ENCODE measurements at places on chromosomes 2 and 18.

DNA sequence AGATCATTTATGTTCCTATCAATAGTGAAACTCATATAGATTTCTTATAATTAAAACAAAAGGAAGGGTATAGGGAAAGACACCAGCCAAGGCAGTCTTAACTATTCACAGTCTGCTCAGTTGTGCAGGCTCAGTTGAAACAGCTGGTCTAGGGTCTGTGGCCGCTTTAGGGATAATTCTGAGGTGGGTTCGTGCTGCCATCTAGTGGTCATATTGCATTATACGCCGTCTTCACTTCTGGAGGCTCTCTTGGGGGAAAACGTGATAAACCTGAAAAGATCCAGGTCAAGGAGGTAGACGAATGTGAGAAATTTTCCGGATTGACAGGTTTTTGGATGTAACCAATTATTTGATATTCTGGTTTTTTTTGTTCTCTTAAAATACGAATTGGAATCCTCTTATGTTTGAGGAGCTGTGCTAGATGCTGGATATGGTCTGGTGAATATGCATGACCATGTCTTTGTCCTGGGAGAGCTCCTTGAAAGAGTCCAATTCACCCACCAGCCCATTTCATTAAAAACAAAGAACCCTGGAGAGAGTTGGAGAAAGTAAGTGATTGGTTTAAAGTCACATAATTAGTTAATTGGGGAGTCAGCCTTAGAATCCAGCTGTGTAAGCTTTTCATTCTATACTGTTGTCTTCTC lies 492.4 kb downstream of the PLCL1 start:
- DNase-seq: peak; percentile 10

- DNase-seq: no peak
These were observed 5.5 kb upstream of the REV1 start for GRCh38 chr2:99495115-99495860.

GRCh38 chr2:126244937-126245336 lies 411.0 kb upstream of the GYPC start:
- DNase-seq: peak; percentile 22

- no peak for DNase-seq
These were observed 54.2 kb upstream of the MAPRE3 start for GRCh38 chr2:26916128-26916692.

- DNase-seq: no peak
These were observed 31.4 kb downstream of the AQP12A start for GRCh38 chr2:240722796-240723735.

GRCh38 chr2:218371983-218372350 lies 10.1 kb upstream of the SLC11A1 start:
- DNase-seq: no peak

- no peak for DNase-seq
These were observed 62.0 kb downstream of the BIRC6 start for GRCh38 chr2:32418778-32419177.
